Prostate gland (tissue), 2 donors: ENCODE measurements at places on chromosomes 2 and 18.

GRCh38 chr2:172877826-172878225, 142.2 kb downstream of the RAPGEF4 start:
- no peak for DNase-seq

DNA sequence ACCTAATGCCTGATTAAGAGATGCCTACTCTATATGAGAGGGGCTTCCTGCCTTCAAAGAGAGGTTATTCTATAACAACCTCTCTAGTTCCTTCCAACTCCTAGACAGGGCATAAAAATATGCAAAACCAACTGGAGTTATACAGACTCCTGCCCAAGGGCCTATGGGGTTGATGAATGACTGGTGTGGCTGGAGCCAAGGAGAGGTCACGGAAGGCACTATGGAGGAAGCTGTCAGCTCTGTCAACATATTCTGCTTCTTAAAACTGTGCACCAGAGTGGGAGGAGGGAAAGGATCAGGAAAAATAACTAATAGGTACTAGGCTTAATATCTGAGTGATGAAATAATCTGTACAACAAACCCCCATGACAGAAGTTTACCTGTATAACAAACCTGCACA, 120.9 kb upstream of the CDC42EP3 start:
- DNase-seq = no peak

DNA sequence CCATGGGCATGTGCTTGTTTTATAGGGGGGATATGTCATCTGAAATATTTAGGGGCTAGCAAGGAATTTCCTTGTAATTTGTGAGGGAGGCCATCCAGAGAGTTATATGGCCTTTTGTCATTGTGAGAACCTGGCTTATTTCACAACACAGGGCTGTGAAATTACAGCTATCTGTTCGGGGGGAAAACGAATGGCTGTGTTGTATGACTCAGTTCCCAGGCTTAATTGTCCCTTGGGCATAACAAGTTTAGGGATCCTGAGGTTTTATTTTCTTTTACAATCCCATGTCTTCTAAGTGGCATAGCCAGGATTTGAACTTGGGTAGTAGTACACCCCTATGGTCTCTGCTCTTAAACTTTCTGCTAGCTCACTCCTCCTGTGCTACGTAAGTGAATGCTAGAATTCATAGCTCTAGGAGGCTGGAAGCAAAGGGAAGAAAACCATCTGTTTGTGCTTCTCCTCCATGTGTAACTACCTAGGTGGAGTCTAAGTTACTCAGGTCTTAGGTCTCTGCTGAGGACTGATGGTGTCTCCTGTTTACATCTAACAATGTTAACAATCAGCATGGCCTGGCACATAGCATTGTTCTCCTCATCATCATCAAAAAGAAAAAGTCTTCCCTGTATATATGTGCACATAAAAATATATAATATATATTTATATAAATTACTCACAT, 53.8 kb downstream of the SKA1 start:
- DNase-seq = no peak

DNA sequence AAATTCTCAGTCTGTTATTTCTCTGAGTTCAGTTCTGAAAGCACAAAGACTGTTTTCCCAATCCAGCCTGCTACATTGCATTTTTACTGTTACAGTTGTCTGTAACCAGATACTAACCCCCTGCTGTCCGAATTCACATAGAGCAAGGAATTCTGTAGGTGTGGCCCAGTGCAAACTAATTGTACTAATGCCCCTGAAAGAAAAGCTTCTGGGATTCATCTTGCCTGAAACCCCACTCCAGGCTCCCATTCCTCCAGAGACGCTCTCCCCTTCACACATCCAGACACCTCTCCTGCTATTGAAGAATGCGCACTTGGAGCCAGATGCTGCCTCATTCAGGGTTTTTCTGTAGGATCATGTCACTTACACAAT, 127.0 kb downstream of the TTC32 start:
- DNase-seq = no peak

GRCh38 chr2:170878505-170878904, 50.5 kb upstream of the GORASP2 start:
- no peak for DNase-seq

DNA sequence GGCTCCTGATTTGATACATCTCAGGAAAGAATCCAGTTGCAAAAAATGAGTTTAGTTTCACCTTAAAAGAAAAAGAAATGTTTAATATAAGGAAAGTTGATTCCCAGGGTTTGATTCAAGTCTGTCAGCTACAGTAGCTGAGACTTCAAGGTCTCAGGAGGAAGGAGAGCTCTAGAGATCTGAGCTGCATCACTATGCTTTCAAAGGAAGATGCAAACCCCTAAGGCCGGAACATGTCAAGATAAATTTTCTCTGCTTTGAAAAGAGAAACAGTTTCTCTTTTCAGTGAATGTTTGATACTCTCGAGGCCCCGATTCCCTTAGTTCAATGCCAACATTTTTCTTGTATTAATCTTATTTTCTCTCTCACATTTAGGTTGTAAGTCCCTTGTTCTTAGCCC, 128.6 kb downstream of the RGPD3 start:
- DNase-seq = no peak

DNA sequence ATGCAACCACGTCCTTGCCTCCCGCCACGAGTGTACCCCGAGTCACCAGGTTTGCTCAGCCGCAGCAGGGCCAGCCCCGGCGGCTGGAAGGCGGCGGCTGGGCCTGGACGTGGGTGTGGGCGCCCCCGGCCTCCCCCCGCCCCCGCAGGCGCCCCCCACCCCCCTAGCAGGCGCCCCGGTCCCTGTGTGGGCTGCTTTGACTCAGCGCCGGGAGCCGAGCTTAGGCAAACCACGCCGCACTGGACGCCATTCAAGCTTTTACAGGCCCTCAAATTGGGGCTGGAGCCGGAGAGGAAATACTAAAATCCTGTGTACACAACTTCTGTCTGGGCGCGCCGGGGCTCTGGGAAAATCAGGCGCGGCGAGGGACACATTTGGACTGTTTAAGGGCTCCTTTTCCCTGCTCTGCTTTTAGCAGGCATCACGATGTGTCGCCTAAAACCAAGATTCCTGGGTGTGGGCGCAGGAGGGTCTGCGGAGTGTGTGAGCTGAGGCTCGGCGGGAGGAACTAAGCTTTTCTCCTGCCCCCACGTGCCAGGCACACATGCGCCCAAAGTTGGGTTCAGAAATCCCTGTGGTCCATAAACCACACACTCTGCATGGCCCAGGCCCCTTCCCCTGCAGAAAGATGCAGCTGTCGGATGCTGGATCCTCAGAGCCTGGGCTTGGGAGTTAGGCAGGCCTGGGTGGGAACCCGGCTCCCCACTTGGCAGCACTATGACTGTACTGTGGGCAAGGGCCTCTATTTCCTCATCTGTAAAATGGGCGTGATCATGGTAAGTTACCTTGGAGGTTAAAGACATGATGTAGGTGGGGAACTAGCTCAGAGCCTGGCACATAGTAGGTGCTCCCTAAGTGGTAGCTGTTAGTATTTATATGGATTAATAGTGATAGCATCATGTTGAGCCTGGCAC, 57.6 kb downstream of the ATOH8 start:
- peak; percentile 69 for DNase-seq

- DNase-seq = no peak
These were observed 279.5 kb upstream of the RAB6C start for GRCh38 chr2:129699781-129700573.

GRCh38 chr2:233075141-233075965, 15.2 kb downstream of the INPP5D start:
- no peak for DNase-seq
